ENCODE measurements at places on chromosomes 1 and 21.
A peak's percentile ranks its signal among the peaks of the same experiment; 100 is the strongest.

- DNase-seq = no peak
Measured at GRCh38 chr1:152009691-152010090, 16.0 kb upstream of the S100A10 start.

DNA sequence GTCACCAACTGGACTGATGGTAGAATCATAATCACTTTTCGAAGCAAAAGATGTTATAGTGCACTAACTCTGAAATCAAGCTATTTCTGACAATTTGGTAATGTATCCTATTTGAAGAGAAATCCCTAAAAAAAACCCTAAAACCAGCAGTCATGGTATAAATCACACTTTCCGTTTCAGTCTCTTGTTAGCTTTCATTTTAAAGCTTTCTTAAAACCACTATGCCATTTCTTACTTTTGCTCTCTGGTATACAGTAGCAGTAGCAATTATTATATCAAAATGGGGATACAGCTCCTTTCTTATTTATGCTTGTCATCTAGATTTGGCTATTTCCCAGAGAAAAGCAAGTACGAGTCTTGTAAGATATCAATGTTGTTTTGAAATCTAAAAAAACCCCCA is 323.3 kb downstream of the KCTD3 start:
- DNase-seq = no peak

GRCh38 chr1:184386312-184387068 is at the start of gene C1orf21:
Gene C1orf21 (plus strand): TSS chr1:184387029. CDS start chr1:184477510, 90,481 bp downstream.
- peak; percentile 46 for DNase-seq

DNA sequence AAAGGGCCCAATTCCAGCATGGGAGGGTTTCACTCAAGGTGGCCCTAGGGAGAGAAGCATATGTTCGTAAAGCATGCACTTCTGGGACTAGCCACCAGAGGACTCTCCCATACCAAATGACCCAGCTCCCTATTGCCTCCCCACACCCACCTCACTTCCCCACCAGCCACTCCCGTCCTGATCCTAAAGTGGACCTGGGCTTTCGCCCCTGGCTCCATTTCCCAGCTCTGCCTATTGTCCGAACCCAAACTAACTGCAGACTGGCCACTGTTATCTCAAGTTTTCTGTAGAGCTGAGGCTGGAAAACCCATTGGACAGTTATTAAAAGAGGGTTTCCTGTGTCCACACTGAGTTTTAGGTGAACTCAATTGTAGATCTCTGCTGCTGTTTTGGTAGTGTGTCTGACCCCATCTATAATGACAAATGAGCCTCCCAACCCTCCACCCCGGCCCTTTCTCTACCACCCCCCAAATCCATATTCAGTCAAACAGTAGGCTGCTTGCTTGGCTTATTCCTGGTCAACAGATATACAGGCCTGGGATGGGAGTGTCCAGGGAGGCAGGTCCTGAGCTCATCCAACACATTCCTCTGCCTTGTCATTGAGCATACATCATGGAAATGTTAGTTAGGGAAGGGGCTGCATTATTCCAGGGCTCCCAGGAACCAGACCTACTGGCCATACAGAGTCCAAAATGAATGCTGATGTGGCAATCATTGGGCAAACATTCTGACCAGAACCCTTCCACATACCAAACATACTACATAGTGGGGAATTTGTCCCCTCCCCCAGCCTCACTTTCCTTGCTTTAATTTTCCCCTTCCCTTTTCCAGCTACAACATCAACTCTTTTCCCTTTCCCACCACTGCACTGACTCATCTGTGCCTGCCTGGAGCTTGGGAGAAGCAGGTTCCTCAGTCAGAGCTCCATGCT is 59.2 kb downstream of the ABCA4 start:
- DNase-seq = no peak

GRCh38 chr1:65992165-65992821 is 199.6 kb downstream of the PDE4B start:
- no peak for DNase-seq

DNA sequence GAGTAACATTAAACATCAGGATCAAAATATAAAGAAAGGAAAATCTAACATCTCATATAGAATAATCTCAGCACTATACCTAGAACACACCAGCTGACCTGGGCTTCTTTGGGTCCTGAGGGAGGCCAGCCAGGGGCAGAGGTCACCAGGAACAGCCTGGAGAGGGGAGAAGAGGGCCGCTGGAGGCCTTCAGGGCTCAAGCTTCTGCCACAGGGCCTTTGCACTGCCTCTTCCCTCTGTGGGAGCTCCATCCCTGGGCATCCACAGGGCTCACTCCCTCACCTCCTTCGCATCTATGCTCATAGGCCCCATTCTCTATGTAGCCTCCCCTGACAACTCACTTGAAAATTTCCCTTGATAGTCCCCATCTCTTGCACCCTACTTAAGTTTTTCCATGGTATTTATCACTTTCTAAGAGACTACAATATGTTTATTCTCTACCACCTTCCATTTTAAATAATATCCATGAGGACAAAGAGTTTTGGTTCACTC is 73.9 kb downstream of the HIVEP3 start:
- no peak for DNase-seq

- no peak for DNase-seq
Measured at GRCh38 chr1:41456847-41457540, 27.5 kb downstream of the EDN2 start.

DNA sequence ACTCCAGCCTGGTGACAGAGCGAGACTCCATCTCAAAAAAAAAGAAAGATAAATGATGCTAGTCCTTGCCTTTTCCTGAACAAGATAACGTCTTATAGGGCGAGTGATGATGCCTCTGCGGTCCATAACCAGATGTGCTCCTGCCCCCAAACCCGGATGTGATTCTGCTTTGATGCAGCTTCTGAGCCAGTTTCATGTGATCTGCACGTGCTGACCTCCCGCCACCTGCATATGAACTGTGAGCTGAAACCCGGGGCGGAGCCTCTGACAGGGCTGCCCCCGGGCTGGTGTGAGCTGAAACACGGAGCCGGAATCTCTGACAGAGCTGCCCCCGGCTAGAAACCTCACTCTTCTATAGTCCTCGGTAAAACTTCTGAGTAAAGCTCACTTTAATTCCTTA is 1.3 kb downstream of the KRTAP12-4 start:
- DNase-seq = no peak

Measured in stimulated activated CD8-positive, alpha-beta memory T cell treated with anti-CD3 and anti-CD28 coated beads, Interleukin-2, amount 100 ng/mL, for 1 hour (primary cell).